ENCODE measurements at places on chromosomes 5 and 9.

DNA sequence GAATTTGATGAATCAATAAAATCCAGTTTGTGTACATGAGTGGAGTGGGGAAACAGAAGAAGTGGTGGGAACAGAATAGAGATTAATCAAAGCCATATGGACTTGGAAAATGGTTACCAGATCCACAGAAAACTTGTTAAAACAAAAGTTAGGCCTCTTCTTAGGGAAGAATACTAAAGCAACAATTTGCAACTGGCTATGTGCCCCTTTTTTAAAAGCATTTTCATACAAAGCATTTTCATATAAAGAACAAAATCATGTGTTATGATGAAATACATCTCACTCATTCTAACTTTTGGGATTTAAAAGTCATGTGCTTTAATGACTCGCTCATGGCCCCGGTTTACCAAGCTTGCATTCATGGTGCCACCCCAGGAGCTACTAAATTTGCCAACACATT lies 276.9 kb downstream of the EFNA5 start:
- DNase-seq, result no peak

- DNase-seq, result no peak
These were observed 73.9 kb downstream of the SH3PXD2B start for GRCh38 chr5:172380301-172380986.

DNA sequence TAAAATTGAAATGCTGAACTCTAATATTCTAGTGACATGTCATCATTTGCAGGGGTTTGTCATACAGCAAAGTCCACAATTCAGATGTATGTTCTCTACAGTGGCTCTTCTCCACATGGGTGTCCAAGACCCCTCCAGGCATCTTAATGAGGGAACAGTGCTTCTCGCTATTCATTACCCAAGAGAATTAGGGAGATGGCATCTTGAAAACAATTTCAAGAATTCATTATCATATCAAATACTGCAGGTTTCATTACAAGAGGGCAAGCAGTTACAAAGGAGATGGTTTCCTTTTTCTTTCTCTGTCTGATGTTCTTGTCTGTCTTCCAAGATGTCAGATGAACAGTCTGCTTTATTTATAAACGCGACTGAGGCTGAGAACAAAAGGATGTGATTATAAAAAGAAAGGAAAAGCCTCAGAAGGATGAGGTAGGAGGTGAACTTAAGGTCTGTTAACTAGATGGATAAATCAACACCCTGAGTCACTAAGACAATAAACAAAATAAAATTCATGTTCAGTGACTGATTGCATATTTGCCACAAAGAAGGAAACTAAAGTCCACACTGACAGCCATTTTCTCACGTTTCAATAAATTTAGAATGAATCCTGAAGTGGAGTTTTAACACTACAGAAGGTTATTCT lies 326.7 kb upstream of the EFNA5 start:
- no peak for DNase-seq

DNA sequence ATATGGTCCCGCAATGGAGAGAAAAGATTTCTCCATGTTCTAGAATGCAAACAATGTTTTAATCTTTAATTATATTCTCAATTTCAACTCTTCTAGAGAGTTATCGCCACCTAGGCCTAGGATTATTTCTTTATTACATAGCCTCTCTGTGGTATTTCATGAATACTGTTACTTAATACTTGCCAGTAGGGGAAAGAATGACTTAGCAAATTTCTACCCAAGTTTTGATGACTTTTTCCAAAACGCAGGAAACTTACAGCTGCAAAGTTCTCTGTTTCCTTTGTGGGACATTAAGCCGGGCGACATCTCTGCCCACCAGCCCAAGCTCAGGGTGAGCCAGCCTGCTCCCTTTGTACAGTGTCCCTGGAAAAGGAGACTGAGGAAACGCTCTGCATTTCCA lies 73.8 kb downstream of the MED27 start:
- no peak for DNase-seq

DNA sequence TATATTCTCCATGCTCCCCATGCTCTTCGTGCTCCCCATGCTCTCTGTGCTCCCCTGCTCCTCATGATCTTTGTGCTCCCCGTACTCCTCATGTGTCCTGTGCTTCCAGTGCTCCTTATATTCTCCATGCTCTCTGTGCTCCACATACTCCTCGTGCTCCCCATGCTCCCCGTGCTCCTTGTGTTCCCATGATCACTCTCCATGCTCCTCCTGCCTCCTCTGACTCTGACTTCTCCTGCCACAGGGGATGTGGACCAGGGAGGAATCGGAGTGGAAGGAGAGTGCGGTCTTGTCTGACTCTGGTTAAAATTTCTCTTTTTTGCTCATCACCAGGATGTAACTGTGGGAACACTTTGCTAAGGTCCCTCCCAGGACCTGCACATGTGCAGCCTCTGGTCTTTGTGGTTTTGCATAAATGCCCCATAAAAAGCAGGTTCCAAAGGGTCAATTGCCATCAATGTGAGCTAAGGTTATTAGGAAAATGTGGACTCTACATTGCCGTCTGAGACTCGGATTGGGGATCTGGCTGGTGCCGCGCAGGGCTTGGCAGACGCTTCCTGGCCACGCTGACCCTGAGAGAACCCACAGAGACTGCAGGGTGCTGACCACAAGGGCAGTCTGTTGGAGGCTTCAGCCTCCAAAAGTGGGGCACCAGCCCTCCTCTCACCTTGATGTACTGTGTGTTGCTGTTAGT lies 52.5 kb downstream of the TRIP13 start:
- no peak for DNase-seq

- no peak for DNase-seq
These were observed 42.9 kb upstream of the FBXW11 start for GRCh38 chr5:172049226-172049796.

GRCh38 chr9:129886226-129887174 lies 51.2 kb downstream of the USP20 start:
- DNase-seq, result peak; percentile 56

DNA sequence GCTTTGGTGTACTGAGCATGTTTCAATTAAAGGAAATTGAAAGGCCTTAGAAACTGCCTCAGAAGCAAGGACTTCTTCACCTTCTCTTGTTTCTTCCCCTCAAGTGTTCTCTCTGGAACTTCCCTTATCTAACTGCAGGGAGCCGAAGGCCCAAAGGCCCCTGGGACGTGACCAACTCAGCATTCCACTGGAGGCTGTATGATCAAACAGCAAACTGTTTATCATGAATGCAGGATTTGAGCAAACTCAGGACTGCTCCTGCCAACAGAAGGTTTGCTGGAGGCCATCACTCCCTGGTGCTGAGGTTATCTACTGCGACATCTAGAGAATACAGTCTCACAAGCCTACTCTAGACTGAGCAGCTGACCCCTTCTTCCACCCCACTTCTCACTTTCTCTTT lies 4.8 kb upstream of the CDH10 start:
- DNase-seq, result no peak

DNA sequence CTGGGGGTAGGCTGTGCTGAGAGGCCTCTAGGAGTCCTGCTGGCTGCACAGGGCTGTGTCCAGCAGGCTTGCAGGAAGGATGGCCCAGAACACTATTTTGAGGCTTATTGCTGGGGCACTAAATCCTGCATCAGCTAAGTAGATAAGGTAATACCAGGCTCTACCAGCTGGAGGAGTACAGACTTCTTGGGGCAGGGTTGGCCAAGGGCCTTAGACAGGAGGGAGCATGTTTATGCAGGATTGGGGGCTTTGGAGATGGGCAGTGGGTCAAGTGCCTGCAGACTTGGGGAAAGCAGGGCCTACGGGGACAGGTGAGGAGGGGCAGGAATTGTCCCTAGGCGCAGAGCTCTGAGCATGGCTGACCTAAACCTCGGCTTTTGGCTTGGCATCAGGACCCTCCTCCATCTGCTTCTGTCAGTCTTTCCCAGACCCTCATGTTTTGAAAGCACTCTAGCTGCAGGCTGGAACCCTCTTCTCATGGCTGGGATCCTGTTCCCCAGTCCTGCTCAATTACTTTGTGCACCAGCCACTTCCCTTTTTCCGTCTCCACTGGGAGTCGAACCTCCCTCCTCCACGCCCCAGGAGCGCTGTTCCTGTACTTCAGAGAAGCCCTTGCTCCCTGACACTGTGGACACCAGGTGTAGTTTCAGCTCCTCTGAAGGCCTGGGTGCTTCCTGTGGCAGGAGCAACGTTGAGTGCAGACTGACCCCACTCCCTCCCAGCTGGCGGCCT lies 61.0 kb upstream of the SPTLC1 start:
- no peak for DNase-seq

DNA sequence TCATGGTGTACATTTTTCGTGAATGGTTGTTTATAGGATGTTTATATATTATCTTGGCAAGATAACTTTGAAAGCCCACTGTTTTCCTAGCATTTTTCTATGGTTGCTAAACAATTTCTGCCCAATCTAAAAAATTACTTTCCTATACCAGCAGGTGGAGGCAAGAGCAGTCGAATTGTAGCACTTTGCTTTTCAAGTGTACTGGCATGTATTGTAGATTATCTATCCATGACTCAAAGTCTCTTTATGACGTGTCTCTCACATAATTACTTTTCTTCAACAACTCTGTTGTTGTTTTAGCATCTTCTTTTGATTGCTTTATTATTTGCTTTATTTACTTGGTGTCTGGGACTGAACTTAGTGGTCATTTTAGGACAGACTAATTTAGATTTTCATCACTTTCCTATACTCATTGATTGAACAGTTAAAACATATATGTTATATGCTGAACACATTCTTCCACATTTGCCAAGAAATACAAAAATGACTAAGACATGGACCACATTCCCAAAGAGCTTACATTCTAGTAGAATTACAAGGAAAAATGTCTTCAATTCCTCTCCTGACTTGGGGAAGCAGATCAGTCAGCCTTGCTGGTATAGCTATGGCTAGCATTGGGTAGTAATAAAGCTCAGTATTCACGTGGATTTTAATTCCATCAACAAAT lies 20.7 kb downstream of the NLN start:
- DNase-seq, result no peak

- peak; percentile 29 for DNase-seq
These were observed 639.0 kb downstream of the CCDC171 start for GRCh38 chr9:16191691-16192402.

GRCh38 chr5:172095368-172096206 lies 89.1 kb upstream of the FBXW11 start:
- no peak for DNase-seq

GRCh38 chr9:2319421-2319820 lies 302.2 kb upstream of the VLDLR start:
- no peak for DNase-seq

DNA sequence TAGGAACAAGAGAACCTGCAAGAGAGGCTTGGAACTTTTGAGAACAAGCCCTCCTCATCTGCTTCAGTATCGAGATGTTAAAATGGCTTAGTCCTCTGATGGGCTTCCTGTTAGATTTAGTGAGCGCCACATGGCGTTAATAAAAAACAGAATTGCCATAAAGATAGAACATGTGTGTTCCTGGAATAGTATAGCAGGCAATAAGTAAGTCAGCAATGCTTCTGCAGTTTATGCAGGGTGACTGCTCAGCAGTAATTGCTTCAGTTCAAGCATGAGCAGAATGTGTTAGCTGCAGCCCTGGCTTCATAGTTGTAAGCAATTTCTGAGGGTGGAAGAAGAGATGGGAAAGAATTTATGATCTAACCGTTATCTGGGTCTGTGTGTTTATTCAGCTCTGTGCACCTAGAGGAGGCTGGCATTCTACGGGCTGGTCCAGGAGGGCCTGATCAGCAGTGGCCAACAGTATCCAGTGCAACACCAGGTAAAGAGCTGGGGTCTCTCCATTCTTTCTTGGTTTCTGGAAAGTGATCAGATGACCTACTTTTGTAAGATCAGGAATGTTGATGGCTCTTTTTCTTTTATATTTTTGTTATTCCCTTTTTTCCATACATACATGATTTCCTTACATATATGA lies 15.9 kb downstream of the PCDHAC2 start:
- no peak for DNase-seq

DNA sequence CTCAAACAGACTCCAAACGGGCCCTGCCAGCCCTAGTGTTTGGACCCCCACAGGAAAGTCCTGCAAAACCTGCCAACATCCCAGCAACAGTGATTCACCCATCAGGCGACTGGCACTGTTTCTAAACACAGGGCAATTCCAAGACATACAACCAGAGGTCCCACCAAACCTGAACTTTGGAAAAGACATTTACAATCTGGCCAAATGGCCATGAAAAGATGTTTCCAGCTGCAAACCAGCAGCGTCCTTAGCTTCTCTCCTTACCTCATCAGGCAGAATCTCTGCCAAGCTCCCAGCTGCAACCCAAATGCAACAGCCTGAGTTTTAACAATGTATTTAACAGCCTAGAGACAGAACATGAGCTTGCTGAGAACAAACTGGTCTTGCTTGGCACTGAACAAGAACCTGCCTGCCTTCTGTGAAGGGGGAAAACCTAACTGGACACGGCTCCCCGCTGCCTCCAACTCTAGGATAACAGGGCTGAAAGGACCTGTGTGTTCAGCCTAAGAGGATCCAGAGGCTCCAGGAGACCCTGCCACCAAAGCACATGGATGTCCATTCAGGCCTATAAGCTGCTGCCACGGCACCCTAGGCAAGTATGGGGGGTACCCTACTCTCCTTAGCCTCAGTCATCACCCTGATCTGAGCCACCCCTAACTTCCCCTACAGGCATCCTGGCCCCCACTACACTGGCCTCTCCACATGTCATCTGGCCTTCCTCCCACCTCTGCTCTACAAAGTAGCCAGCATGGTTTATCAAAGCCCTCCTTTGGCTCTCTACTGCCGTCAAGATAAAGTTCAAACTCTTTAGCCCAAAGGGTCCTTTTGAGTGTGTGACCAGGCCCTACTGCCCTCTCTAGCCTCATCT lies 5.6 kb downstream of the P4HA2 start:
- no peak for DNase-seq

GRCh38 chr9:121242959-121243346 lies 25.0 kb upstream of the GSN start:
- no peak for DNase-seq

GRCh38 chr5:169788168-169788567 lies 151.1 kb downstream of the DOCK2 start:
- no peak for DNase-seq

- no peak for DNase-seq
These were observed 73.0 kb upstream of the AGXT2 start for GRCh38 chr5:35120715-35121114.

DNA sequence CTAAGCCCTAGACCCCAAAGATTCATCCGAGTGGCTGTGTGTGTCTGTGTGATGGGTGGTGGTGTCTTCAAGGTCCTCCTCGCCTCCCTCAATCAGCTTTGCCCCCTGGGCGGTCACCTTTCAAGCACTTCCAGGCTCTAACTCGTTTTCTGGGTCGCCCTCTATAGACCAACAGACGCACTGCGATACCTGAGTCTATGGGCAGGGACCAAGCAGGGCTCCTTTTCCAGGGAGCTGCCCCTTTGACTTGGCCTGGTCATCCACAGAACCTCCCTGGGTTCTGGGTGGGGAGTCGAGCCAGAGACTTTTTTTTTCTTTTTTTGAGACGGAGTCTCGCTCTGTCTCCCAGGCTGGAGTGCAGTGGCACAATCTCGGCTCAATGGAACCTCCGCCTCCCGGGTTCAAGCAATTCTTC lies 1.1 kb downstream of the SLC27A4 start:
- DNase-seq, result peak; percentile 67
